Immature natural killer cell (primary cell): ENCODE measurements at places on chromosomes 2 and 18.

GRCh38 chr2:232218778-232219495 is 159.6 kb upstream of the ALPP start:
- no peak for DNase-seq

- no peak for DNase-seq
These were observed 8.6 kb upstream of the IL36A start for GRCh38 chr2:112996635-112997034.

- DNase-seq = no peak
These were observed 4.7 kb upstream of the IL37 start for GRCh38 chr2:112906276-112906675.

DNA sequence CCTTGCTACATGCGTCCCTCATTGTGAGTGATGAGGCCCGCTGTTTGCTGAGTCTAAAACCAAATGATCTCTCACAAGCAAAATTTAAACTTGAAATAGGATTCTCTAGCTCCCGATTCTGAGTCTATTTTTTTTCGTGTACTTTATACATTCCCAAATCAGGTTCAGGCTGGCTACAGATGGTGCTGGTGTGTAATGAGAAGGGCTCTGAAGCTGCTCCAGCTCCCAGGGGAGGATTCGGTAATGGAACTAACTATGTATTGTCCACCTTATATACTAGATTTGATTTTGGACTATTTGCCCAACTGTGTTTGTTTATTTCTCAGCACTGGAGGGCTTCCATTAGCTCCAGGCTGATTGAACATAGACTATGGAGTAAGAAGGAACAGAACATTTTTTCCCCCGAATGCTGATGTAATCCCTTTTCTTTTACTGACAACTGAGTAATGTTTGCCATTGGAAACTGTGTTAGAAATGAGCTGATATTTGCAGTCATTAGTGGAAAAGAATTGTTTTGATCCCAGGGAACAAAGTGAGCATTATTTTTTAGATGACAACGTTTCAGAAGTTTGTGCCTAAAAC is 274.0 kb upstream of the FIGN start:
- DNase-seq = no peak

DNA sequence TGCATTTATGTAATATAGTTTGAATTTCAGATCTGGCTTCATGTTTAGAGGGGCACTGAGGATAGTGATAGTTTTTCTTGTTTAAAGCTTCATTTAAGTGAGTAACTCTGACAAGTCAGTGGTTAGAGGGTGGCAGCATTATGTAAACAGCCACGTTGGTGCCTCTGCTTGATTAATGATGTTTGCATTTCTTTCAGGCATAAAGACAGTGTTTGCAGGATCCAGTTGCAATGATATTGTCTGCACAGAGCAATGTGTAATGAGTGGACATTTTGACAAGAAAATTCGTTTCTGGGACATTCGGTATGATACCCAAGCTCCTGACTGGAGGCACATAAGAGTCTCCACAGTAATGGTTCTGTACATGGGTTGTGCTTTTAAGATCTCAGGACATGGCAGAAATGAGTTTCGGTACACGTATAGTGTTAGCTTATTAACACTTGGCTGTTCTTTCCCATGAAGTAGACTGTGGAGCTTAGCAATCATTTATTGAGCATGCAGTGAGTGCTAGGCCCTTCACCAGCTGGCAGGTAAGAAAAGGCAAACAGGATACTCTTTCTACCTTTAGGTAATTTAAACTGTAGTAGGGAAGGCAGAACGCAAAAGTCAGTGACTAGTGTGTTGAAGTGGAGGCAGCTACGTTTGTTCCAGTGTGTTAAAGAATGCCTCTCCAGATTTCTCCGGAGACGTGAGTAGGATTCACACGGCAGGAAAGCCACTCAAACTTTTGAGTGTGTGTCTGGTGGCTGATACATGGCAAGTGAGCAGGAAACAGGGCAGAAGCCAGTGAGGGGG is 17.4 kb upstream of the SAG start:
- DNase-seq = no peak

- DNase-seq = no peak
These were observed 29.8 kb upstream of the KDM3A start for GRCh38 chr2:86411396-86411795.

- no peak for DNase-seq
These were observed 23.6 kb upstream of the SEMA4C start for GRCh38 chr2:96893289-96894150.

GRCh38 chr2:150230004-150230403 is 257.5 kb downstream of the RND3 start:
- no peak for DNase-seq

GRCh38 chr2:179669196-179669595 is 192.2 kb downstream of the ZNF385B start:
- no peak for DNase-seq

GRCh38 chr2:27980242-27980641 is 89.7 kb downstream of the BABAM2 start:
- DNase-seq = no peak

GRCh38 chr2:171327043-171327496 is 106.7 kb downstream of the METTL8 start:
- no peak for DNase-seq

DNA sequence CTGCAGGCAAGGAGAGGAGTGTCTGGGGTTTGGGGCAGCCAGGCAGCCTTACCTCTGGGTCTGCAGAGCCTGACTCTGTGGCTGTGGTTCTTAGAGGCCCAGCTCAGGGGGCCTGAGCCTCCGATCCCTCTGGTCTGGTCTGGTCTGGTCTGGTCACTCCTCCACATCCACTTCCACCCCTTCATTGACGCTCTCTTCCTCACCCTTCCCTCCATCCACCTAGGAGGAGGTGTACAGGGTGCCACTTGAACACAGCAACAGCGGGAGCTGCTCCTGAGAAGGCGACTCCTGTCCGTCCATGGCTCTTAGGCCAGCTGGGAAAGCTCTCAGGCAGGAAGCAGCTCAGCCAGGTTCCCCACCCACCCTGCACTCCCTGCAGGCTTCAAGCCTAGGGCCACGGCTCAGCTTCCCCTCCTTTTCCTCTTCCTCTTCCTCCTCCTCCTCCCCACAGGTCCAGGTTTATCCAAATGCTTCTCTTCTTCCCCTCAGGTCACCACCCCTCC is 16.9 kb downstream of the GPR55 start:
- no peak for DNase-seq
